ENCODE measurements at places on chromosomes 1 and 21.
A peak's percentile ranks its signal among the peaks of the same experiment; 100 is the strongest.

- DNase-seq, result no peak
Measured at GRCh38 chr1:203127666-203128430, at the start of gene ADORA1. ADORA1 (plus strand) TSS chr1:203127726; CDS start chr1:203128842, 1,116 bp downstream.

- no peak for DNase-seq
Measured at GRCh38 chr1:207362962-207363860, 41.7 kb downstream of the CD55 start.

DNA sequence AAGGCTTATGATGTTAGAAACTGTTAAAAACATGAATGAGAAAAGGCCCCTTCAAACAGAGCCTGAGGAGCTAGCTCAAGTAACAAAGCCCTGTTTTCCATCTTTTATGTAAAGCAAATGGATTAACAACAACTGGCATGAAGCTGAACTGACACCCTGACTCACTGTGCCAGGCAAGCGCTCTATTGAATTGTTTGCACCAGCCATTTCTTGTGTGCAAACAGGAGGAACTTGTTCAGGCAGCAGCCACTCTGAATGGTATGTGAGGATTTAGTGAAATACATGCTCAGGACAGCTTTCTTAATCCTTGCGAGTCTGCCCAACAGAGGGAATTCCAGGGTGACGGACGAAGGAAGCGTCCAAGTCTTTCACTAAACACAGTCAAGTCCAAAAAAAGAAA is 291.1 kb upstream of the ADGRL2 start:
- DNase-seq, result no peak

GRCh38 chr1:163231385-163231784 is 28.7 kb upstream of the RGS5 start:
- no peak for DNase-seq

GRCh38 chr1:225977937-225978748 is 21.0 kb downstream of the SDE2 start:
- DNase-seq, result no peak

DNA sequence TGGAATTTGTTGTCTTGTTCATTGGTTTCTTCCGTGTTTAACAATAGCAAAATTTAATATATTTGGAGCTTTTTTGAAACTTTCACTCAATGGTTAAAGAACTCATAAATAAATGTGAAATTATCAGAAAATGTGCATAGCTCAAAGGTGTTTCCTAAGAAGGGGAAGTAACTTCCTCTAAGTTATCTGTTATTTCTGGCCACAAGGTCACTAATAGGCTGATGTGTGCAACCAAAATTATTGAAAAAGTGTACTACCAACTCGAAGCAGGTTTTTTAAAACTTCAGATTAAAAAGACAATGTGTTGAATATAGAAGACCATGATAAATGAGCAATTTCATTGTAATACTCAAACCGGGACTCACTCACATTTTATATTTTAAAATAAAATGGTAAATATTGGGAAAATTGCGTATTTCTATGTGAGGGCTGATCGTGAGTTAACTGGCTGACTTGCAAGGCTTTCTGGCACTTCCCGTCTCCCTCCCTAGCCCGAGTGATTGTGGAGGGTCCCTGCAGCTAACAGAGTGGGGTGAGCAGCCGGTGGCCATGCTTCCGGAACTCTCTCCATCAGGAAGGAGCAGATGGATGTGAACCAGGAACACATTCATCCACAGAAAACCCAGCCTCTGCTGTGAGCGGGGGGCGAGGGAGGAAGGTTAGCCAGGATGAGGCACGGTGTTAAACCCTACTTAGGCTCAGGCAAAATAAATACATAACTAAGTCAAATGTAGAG is 96.9 kb downstream of the ERG start:
- no peak for DNase-seq

- DNase-seq, result no peak
Measured at GRCh38 chr1:173889885-173890284, 21.7 kb downstream of the ZBTB37 start.

DNA sequence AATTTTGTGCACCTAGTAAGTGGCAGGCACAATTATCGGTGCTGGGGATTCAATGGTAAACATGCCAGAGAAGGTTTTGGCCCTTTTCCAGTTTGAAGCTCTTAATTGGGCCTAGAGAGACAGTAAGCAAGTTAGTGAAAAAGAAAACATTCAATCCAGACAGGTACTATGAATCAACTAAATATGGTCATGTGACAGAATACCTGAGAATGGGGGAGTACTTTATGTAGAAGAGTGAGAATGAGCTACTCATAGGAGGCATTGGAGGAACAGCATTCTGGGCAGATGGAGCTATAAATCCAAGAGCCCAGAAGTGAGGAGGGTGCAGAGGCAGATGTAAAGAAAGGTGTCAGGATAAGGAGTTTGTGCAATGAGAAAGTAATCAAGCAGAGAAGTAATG is 1017.9 kb downstream of the ADGRL2 start:
- DNase-seq, result no peak

GRCh38 chr21:15508554-15508953 is 221.2 kb upstream of the USP25 start:
- no peak for DNase-seq

DNA sequence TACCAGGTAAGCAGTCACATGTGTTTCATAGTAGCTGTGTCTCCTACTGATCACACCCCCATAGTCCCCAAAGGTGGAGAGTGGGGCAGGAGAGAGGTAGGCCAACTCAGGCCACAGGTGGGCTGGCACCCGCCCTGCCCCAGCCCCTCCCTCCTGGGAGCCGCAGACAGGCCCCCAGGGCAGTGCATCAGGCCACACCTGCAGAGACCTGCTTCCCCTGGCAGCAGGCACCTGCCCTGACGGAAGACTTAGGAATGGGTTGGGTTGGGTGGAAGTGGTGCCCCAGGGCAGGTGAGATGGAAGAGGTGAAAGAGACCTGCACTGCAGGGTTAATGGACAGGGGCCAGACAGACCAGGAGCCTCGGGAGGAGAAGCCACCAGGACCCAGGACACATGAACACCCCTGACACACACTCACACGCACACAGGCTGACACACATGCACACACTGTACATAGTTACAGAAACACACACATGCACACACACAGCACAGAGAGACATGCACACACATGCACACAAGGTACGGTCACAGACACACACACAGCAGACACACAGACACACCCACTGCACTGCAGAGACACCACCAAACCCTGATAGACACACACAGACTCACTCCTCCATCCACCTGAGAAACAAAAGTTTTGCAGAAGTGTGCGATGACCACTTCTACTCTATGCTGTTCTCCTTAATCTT is 1.7 kb upstream of the COL18A1 start:
- DNase-seq, result no peak

DNA sequence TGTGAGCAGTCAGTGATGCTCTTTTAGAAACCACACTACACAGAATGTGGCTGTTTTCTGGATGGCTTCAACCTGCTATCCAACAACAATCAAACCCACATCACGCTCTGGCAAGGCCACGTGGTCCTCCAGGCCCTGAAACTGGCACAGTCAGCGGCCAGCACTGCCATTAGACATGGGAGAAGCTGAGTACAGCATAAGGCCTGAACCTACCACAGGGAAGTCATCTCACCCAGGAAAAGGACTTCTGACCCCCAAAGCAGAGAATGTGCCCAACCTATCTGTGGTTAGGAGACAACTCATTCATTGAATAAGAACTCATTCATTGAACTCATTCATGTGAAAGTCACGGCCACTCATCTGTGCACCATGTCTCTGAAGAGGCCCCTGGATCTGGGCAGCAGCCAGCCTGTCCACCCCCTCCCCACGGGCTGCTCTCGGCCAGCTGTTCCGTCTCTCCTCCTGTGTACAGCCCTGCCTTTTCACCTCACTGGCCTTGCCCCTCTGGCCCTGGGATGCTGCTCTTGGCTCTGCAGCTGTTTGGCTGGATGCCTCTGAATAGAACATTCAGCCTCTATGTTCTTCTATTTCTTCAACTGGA is 41.1 kb downstream of the C1orf198 start:
- no peak for DNase-seq

- no peak for DNase-seq
Measured at GRCh38 chr1:26602378-26602959, 72.9 kb downstream of the RPS6KA1 start.

DNA sequence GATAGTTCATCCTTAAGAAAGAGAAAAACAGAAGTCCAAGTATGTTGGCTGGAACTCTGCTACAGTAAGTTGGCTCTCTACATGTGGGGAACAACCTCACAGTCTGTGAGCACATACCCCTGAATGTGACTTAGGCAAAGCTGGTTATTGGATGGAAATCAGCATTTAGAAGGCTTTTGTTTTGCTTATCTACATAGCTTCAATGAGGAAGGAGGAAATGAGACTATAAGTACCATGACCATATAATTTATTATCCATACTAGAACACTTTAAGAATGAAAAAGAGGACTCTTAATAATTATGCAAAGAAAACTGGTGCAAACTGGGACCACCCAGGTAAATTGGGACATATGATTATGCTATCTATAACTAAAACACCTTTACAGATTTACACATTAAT is 31.7 kb upstream of the CD55 start:
- no peak for DNase-seq

- DNase-seq, result peak; percentile 78
Measured at GRCh38 chr1:157156058-157156541, 17.9 kb upstream of the ETV3 start.

GRCh38 chr1:220325306-220325995 is 53.2 kb upstream of the RAB3GAP2 start:
- no peak for DNase-seq

DNA sequence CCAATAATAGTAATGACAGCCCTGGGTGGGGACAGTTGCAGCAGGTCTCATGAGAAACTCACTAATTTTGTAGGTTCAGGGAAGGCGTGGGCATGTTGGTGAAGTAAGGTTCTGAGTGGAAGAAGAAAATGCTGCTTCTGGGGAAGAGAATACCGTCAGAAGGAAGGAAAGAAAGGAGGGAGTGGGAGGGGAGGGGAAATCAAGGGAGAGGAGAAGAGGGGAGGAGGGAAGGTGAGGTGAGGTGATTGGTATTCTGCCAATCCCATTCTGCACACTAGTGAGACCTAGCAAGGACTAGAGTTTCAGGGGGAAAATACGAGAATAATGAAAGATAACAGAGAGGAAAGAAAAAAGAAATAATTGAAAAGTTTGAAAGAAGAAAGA is 32.4 kb upstream of the MGST3 start:
- DNase-seq, result no peak

- no peak for DNase-seq
Measured at GRCh38 chr1:110135246-110135645, 15.0 kb upstream of the SLC6A17 start.

DNA sequence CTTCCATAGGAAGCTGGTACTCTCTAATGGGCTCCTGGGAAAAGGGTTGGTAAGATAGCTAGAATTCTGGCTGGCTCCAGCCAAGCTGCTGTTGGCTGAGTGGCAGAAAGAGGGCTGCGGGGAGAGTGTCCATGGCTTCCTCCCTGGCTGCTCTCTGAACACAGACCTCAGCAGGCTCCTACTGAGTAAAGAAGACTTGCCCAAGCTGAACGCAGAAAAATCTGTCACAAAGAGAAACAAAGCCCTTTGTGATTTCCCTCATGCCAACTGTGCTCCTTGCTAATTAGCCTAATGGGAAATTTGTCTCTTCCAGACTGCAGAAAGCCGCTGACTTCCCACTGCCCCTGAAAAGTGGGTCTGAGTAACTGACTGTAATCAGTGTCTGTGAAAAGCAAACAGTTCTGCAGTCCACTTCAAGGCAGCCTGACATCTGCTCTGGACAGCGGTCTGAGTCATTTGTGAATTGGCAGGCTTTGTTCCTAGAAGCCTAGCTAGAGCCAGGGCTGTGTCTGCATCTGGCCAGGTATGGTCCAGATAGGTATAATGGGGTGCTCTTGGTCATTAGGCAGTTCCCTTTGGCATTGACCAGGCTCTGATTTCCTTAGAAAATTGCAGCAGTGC is 282.8 kb downstream of the ZNF648 start:
- DNase-seq, result no peak

DNA sequence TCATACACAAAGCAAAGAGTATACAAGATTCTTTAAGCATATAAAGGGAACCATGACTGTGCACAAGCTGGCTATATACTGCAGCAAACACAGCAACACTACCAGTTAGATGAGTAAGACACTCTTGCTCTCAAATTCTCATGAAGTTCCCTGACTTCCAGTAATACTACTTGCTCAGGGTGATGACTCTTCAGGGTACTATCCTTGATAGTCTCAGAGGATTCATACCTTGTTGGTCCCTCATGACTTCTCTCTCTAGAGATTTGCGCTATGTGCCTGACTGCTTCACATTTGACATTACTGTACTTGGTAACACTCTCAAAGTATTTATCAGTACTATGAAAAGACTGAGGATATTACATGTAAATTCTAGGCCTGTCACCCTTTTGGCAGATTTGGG is 159.8 kb upstream of the ZRANB2 start:
- DNase-seq, result no peak

- DNase-seq, result peak; percentile 9
Measured at GRCh38 chr1:91697416-91697815, 188.5 kb downstream of the TGFBR3 start.

GRCh38 chr1:107153014-107153413 is 12.2 kb downstream of the NTNG1 start:
- no peak for DNase-seq
